ENCODE measurements at places on chromosomes 2 and 18.

GRCh38 chr18:12768625-12769024 lies 65.8 kb downstream of the PSMG2 start:
- DNase-seq = no peak

DNA sequence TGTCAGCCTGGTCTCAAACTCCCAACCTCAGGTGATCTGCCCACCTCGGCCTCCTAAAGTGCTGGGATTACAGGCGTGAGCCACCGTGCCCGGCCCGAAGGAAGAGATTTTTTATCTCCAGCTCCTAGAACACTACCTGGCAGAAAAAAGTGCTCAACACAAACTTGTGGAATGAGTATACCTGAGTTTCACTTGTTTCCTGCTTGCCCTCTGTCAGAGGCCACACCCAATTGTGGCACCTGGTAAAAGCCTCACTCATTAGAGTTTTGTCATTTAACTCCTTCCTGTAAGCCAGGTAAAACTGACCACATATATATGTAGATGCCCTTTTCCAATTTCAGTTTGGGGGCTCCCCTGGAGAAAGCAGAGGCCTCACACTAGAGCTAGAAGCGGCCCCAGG lies 42.2 kb upstream of the RTN4 start:
- DNase-seq = no peak

DNA sequence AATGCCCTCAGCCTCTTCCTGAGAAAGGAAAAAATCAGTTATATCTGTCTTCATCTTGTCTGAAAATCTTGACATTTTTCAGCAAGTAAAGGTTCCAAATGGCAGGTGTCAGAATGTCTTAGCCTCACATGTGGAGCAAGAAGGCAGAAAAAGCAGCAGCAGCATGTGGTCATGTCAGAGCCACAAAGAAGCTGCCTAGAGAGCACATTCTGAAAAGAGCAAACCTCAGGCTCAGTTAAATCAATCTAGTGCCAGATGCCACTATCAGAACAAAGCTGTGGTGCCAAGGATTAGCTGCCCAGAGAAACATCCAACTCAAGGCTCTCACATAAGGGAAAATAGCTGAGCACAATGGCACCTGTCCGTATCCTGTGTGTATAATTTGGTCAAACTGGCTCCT lies 105.9 kb downstream of the SRBD1 start:
- DNase-seq = no peak

- no peak for DNase-seq
These were observed 995.6 kb upstream of the SLC39A10 start for GRCh38 chr2:194661431-194661830.

- DNase-seq = no peak
These were observed 35.2 kb upstream of the TTC32 start for GRCh38 chr2:19937004-19937403.

DNA sequence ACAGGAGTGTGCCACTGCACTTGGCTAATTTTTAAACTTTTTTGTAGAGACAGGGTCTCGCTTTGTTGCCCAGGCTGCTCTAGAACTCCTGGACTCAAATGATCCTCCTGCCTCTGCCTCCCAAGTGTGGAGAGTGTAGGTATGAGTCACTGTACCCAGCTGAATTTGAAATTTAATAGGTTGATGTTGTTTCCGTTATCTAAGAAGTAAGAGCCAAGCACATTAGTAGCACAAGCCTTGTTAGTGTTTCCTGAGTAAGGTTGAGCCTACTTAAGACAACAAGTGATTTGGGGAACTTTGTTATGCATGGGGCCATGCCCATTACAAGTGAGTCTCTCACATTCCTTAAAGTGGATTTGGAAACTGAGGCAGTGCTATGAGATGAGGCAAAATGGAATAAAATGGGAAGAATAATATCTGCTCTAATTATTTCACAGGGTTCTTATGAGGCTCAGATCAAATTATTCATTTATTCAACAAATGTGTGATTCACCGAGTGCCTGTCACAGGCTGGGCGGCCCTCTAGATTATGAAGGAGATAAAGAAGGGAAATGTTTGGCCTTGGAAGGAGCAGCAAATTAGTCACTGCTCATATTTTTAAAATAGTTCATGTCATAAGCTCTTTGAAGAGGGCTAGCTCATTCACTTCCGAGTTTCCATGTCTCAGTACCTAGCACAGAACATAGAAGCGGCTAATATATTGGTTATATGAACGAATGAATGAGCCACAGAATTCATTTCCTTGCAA lies 217.2 kb downstream of the LDLRAD4 start:
- no peak for DNase-seq

GRCh38 chr2:150126143-150126740 lies 361.2 kb downstream of the RND3 start:
- DNase-seq = no peak

DNA sequence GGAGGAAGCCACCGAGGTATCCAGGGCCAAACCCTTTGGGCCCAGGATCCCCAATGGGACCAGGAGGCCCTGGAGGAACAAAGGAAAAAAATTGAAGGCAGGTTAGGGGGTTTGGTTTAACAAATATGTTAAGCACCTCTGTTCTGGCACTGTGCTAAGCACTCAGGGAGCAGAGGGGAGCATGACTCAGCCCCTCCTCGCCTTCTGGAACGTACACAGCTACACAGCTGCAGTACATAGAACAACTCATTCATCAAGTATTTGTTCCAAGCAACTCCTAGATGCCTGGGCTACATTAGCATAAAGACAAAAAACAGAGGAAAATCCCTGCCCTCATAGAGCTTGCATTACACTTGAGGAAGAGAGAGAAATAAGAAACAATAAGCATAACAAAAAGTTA lies 153.6 kb downstream of the COL4A4 start:
- DNase-seq = no peak

DNA sequence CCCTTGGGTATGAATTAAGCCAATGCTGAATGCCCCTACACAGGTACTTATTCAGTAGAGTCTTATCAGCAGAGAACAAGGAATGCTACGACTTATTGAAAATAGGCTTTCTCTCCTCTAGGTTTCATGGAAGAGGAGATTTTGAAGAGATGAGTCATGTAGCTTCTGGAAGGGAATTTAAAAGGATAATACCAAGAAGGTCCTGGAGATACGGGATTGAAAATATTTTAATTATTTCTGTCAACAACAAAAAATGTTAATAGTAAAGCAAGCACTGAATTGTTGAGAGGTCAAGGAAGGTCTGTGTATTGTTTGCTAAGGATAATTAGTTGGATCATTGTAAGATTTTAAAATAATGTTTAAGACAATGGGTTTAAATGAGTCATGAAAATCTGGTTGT lies 293.0 kb upstream of the SPHKAP start:
- DNase-seq = no peak
